ENCODE measurements at places on chromosomes 1 and 21. TPM values are rescaled to one million over a fixed set of nuclear protein-coding genes. Genes with fewer than 3 reads are reported as not detected.

The OR2L13 gene
- not detected for total RNA-seq

The IGSF21 gene
- total RNA-seq, result 1.8 TPM

The KANK4 gene
- total RNA-seq, result 0.25 TPM

GRCh38 chr1:228842094-228842775 lies 107.0 kb downstream of the RHOU start:
- DNase-seq, result peak; percentile 39

DNA sequence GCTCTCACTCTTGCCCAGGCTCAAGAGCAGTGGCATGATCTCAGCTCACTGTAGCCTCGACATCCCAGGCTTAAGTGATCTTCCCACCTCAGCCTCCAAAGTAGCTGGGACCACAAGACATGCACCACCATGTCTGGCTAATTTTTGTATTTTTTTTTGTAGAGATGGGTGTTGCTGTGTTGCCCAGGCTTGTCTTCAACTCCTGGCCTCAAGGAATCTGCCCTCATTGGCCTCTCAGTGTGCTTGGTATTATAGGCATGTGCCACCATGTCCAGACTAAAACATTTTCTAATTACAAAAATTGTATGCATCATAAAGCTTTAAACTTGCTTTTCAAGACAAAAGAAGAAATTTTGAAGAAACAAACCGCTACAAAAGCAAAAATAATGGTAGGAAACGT lies 20.1 kb downstream of the CBR1 start:
- DNase-seq, result no peak

The SLX9 gene
- total RNA-seq, result 69.9 TPM

DNA sequence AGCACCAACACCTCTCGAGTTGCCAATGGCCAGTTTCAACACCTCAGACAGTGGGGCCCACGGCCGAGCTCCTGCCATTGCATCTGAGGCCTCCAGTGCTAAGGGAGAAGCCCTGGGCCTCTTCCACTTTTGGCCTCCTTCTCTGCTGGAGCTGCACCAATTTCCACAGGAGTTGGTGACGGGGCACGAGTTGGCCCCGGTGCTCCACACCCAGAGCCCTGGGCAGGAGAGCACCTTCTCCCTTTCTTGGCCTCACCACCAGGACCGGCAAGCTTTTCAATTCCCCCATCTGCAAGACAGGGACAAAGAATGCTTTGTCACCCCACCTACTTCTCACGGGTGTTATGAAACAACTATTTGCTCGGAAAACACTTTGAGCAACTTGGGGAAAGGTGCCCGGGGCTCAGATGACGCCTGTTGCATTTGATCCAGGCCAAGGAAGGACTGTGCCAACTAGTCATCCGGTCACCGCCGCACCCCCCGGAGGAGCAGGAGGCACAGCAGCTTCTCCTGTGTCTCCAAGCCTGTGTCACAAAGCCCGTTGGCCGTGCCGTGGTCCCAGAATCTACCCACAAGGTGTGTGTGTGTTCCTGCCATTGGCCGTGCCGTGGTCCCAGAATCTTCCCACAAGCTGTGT lies 55.2 kb downstream of the TOMM20 start:
- DNase-seq, result peak; percentile 61

- DNase-seq, result no peak
These were observed 1797.4 kb downstream of the NCAM2 start for GRCh38 chr21:22795644-22796043.

DNA sequence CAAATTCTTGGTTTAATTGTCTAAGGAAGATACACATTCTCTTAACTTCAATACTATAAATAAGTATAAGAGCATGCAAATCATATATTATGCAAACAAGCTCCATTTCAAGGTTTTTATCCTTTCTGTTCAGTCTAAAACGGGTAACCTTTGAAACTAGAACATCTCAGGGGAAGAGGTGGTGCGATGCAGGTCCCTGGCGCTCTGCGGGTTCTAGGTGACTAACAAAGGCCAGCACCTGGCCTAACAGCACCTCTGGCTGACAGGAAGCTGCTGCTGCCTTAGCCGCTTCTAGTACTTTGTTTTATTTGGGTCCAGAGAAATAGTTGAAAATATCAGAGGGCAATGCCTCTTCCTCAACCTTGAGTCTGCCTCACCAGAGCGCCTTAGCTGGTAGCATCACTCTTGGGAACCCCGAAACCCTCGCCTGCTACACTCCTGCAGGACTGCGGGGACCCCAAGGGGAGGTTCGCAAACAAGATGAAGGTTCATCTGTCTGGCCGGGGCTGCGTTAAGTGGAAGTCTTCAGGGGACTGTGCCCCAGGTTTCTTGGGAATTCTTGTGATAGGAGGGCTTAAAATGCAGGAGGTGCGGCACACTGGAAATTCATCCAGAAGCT lies 45.5 kb downstream of the PRDM15 start:
- no peak for DNase-seq

DNA sequence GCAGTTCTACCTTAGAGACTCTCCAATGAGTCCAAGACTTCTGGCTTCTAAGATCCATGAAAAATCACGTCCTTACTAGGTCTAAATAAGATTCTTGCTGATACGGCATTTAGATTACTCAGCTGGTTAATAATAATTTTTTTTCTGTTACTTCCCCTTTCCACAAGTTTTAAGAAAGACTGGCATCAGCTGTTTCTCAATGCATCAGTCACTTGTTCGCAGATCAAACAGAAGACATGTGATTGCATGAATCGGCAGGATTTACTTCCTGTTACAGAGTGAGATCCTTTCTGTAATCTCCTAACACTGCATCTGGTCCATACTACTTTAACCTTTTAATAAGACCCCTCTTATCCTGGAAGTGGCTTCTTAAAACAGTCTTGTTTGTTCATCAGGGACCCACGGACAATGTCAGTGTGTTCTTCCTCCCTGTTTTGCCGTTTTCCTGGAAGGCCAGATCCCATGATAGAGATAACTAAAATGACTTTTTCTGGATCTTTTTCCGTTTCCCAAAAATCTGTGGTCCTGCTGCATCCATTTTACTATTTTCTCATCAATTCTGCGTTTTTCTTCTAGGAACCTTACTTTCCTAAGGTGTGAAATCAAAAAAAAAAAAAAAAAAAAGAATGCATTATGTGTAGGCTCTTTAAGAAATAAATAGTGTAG lies 6.1 kb downstream of the NPL start:
- DNase-seq, result no peak

- DNase-seq, result peak; percentile 88
These were observed 15.2 kb downstream of the GPR161 start for GRCh38 chr1:168121401-168122011.

- no peak for DNase-seq
These were observed 241.8 kb downstream of the TTLL7 start for GRCh38 chr1:83756984-83757717.

DNA sequence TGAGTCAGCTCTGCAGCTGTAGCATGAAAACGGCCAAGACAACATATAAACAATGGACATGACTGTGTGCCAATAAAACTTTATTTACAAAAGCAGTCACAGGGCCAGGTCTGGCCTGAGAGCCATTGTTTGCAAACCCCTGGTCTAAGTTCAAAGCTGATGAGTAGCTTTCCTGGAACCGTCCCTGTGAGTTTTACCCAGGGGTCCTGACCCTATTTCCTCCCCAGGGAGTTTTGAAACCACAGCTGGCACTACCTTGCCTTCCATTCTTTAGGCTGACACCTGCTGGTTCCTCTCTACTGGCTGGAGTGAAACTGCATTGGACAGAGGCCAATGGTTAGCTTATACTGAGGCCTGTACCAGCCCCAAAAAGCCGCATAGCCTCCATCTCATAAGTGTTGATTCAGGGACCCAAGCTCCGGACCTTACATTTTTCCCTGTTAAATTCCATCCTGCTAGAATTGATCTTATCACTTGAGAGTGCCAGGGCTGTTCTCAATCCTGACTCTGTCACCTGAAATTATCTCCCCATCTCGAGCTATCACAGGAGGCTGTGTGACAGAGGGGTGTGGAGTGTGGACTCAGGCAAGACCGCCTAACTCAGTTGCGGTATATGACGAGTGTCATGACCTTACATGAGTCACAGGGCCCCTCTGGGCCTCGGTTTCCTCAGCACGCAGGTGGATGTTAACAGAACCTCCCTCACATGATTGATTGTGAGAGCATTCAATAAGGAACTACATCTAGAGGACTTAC lies 343.6 kb downstream of the NPHP4 start:
- no peak for DNase-seq

DNA sequence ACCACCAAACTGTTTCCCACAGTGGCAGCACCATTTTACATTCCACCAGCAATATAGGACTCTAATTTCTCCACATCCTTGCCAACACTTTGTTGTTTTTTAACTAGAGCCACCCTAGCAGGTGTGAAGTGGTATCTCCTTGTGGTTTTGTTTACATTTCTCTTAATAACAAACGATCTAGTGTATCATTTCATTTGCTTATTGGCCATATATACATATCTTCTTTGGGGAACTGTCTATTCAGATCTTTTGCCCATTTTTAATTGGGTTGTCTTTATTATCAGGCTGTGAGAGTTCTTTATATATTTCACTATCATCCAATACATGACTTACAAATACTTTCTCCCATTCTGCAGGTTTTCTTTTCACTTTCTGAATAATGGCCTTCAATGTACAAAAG lies 18.0 kb downstream of the TRIM33 start:
- DNase-seq, result no peak

The SPOCD1 gene
- not detected for total RNA-seq

The TLCD4 gene
- 59.6 TPM for total RNA-seq

DNA sequence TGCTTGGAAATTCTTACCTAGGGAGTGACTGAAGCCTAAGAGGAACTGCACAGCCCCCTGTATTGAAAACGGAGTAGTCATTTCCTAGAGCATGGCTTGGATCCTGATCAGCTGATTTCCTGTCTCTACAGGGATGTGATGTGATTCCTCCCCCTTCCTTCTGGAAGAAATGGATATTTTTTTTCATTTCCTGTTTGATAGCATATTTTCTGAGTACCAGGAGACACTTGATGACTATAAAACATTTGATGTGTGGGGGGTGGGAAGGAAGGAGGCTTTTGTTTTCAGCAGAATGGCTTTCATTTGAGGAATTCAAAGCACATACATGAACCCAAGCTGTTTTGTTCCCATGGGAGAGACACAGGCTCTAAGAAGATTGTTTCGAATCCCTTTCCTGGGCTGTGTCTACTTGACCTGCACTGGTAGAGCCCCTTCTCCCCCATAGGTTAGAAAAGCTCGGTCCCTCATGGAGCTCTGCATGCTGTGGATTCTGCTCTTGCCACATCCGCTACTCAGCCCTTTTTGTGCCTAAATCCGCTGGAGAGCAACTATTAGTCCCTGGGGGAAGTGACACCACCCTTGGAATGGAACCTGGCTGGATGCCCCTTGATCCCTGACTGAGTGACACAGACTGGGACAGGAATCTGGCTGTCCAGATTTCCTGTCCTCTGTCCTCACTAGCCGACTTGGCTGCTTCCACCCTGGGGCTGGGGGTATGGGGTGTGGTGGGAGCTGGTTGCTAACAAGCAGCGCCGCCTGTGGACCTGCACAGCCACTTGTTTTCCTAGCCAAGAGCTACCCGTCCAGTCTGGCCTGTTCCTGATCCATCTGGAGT lies 71.8 kb upstream of the MACF1 start:
- DNase-seq, result peak; percentile 72

DNA sequence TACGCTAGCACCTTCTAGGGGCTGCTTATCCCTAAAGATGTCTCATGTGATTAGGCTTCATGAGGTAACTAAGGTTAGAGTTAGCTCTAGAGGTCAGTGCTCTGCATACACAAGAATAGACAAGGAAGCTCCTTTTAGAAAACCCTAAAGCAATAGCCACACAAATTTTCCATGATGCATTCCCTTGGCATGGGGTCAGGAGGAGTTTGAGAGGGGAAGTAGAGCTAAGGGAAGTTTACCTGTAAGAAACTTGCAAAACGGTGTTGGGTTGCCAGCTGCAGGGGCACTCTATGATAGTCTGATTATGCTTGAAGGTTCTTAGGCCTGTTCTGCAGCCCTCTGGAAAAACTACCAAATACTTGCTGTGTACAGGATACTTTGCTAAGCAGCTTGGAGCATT lies 39.0 kb upstream of the A3GALT2 start:
- no peak for DNase-seq

The GABRD gene
- total RNA-seq, result 0.20 TPM

DNA sequence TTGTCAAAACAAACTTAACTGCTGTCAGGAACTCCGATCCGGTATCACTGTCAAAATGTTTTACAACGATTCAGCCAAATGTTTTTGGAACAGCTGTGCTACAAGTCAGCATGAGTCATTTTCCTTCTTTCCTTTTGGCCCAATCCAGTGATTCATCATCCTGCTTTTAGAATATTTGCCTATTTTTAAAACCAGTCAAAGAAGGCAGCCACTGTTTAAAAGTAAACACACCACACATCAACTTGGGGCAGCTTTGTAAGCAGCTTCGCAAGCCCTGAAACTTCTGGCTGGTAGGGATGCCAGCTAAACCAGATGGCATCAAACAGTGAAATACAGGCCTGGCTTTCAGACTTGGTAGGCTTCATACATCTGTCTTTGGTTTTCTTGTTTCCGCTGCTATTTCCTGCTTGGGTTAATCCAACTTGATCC lies 14.9 kb downstream of the MAP3K7CL start:
- DNase-seq, result no peak

The ISG15 gene
- 16.4 TPM for total RNA-seq

DNA sequence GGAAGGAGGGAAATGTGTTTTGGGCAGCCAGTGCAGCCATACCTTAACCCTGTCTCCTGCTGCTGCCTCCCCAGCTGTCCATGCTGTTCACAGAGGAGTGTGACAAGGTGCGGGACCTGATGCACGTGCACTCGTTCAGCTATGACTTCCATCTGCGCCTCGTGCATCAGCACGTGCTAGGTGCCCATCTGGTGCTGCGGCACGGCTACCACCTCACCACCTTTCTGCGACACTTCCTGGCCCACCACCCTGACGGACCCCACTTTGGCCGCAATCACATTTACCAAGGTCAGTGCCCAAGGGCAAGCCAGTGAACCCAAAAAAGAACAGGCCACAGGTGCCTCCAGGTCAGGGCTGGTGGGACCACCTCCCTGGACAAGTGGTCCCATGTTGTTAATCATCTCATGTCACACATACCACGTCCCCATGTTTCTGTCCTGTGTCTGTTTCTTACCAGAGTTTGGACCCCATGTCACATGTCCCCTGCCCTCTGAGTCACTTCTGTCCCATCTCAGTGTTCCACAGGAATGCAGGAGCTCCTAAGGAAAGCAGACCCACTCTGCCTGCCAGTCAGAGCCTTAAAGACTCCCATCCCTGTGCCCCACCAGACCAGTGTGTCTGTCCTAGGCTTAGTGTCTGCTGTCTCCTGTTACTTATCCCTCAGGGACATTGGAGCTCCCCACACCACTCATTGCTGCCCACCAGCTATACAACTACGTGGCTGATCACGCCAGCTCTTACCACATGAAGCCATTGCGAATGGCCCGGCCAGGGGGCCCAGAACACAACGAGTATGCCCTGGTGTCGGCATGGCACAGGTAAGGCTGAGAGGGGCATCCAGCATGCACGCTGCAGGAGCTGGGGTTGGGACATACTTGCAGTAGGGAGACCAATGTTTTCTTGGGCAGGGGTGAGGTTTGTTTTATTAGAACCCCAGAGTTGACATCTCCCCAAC lies 6.6 kb downstream of the HYI start:
- no peak for DNase-seq

- no peak for DNase-seq
These were observed 104.7 kb upstream of the KIAA0040 start for GRCh38 chr1:175297291-175297690.

The SV2A gene
- total RNA-seq, result 0.22 TPM

GRCh38 chr1:2248127-2248826 lies 20.2 kb downstream of the SKI start:
- peak; percentile 32 for DNase-seq

- no peak for DNase-seq
These were observed 40.9 kb downstream of the RPL5 start for GRCh38 chr1:92872719-92873118.
